Common myeloid progenitor, CD34-positive (primary cell): ENCODE measurements at places on chromosomes 5 and 9.
A peak's percentile ranks its signal among the peaks of the same experiment; 100 is the strongest.

DNA sequence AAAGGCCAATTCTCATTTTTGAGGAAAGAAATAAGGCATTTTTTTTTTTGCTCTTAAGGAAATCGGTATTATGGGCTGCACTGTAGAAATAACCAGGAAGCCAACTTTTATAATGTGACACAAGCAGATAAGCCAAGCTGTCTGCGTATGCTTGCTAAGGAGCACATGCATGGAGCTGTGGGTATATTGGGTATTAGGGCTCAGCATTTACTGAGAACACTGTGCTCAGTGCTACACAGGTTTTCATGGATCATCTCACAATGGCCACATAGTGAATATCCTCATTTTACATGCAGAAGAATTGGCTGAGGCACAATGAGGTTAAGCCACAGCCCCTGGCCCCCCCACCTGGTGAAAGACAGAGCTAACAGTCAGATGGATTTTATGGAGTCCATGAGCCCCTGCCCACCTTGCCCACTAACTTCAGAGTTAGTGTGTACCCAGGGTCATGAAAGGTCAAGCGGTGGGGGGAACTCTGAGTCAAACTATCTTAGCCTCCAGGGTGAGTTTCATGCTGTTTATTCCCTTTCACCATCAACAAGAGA is 204.8 kb downstream of the SPATA31A6 start:
- DNase-seq, result no peak

GRCh38 chr9:113771199-113771598 is 104.9 kb upstream of the ZNF618 start:
- DNase-seq, result no peak

DNA sequence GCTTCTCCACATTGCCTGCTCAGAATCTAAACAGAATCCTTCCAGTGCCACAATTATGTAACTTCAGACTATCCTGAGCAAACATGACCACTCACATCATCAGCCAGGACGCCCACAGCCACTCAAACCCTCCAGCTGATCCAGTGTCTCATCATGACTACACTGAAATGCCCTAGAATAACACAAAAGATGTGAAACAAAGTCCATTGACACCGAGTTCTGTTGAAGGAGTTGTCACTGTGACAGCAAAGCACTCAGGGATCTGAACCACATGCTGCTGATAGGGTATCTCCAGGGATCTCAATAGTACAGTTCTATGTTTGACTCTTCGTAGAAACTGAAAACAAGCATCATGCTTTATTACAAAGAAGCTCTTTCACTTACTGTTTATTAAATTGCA is 150.2 kb downstream of the GABBR2 start:
- DNase-seq, result no peak

GRCh38 chr9:98742325-98743280 is 33.9 kb upstream of the GABBR2 start:
- no peak for DNase-seq

- DNase-seq, result no peak
Measured at GRCh38 chr5:142248853-142249462, 75.9 kb downstream of the SPRY4 start.

DNA sequence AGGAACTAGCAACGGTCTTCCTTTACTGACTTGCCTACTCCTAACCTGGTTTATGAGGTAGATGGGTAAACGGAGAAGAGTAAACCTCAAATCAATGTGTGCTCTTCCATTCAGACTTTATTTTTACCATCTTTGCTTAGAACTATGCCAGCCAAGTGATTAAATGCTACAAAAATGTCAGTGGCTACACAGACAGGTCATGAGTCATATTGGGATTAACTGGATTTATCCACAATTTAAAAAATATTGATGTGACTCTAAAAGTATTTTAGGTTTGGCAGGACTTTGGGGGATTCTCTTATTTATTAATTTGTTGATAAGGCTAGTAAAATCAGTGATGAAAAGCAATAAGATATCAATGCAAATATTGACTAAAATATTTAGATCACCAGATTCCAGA is 275.0 kb downstream of the PLK2 start:
- DNase-seq, result no peak

- DNase-seq, result peak; percentile 59
Measured at GRCh38 chr5:58294598-58295305, 165.1 kb downstream of the PLK2 start.

- no peak for DNase-seq
Measured at GRCh38 chr5:87339986-87340385, 72.3 kb downstream of the RASA1 start.

- no peak for DNase-seq
Measured at GRCh38 chr9:351916-352315, 137.3 kb downstream of the DOCK8 start.

DNA sequence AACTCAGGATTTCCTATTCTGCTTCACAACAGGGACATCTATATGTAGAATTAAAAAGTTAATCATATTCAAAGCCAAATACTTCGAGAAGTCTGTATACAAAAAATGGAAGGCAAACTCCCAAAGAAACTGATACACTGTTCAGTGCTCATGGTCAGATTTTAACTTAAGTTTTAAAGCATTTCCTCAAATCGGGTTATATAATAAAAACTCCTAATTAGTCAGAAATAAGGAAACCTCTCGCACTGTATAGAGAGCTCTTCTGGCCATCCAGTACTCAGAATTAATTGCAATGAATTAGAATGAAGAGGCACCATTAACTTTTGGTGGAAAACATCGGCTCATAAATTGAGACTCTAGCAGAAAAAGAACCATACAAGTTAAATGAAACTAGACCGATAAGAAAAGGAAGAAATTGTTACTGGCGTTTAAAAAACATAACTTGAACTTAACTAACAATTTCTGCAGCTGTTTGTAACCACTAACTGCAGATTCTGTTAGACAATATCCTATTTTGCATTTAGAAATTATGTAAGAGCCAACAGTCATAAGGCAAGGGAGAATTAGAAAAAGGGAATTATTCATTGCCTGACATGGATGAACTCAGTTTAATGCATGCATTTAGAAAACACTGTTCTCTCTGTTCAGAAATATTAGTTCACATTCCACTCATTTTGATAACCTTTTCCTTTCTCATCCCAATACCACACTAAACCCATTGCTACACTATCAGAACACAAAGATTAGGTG is 96.6 kb downstream of the FNBP1 start:
- no peak for DNase-seq

DNA sequence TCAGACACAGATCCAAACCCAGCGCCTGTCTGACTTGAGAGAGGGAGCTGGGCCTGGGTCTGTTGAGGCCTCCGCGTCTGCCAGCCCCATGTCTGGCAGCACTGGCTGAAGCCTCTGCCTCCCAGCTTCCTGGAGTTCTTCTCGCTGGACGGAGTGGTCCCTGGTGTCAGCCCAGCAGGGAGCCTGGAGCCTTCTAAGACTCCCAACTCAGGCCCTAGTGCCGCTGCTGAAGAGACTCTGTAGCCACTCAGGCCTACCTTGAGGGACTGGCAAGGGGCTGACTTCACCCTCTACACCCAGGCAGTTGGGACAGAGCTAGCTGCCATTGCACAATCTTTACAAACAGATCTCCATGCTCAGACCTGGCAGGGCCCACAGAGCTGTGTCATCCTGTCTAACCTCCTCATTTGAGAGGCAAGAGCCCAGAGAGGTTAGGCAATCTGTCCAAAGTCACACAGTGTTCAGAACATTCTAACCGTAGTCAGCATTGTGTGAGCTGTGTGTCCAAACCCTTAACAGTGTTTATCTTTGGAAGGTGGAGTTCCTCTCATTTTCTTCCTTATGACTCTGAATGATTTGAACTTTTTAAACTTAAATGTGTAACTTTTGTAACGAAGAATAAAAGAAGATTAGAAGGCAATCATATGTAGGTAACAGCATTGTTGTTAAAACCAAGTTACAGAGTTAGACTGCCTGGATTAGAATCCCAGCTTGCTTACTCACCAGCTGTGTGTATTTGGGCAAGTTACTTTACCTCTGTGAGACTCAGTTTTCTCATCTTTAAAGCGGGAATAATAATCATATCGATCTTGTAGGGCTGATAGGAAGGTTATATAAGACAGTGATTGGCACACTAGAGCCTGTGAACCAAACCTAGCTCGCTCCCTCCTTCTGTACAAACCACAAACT is 4.6 kb upstream of the DUSP1 start:
- no peak for DNase-seq

- peak; percentile 41 for DNase-seq
Measured at GRCh38 chr9:124784509-124784908, 7.6 kb downstream of the OLFML2A start.

- DNase-seq, result no peak
Measured at GRCh38 chr5:64534033-64534432, 28.2 kb downstream of the RGS7BP start.

GRCh38 chr9:131700765-131701435 is 39.0 kb downstream of the RAPGEF1 start:
- peak; percentile 52 for DNase-seq

- no peak for DNase-seq
Measured at GRCh38 chr9:113556877-113557593, 93.5 kb downstream of the RGS3 start.

DNA sequence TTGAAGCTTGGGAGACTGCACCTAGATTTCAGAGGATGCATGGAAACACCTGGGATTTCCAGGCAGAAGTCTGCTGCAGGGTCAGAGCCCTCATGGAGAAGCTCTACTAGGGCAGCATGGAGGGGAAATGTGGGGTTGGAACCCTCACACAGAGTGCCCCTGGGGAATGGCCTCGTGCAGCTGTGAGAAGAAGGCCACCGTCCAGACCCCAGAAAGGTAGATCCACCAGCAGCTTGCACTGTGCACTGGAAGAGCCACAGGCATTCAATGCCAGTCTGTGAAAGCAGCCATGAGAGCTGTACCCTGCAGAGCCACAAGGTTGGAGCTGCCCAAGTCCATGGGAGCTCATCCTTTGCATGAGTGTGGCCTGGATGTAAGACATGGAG is 285.3 kb upstream of the FAM174A start:
- no peak for DNase-seq

- no peak for DNase-seq
Measured at GRCh38 chr9:89104821-89105220, 73.8 kb downstream of the SHC3 start.

DNA sequence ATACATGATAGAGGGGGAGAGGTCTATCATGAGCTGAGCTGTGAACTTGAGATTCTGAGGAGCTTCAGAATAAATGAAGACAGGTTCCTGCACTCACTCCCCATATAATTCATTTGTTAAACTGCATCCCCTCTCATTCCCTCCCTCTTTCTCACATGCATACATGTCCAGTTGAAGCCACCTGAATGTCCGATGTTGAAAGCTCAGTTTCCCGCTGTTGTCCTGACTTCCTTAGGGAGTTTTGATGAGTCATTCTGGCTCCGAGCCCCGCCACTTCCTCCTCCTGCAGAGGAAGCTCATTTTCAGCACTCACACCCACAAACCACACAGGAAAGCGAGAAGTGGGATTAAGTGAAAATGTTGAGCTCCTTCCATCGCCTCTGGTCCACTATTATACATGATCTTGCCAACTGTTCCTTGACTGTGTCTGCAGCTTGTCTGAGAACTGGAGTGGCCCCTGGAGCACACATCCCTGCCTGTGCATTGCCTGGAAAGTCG is 121.2 kb downstream of the CEMIP2 start:
- peak; percentile 84 for DNase-seq

GRCh38 chr5:136526791-136527190 is 161.4 kb upstream of the TRPC7 start:
- no peak for DNase-seq

- DNase-seq, result peak; percentile 81
Measured at GRCh38 chr9:89408628-89409101, 89.2 kb downstream of the SEMA4D start.

DNA sequence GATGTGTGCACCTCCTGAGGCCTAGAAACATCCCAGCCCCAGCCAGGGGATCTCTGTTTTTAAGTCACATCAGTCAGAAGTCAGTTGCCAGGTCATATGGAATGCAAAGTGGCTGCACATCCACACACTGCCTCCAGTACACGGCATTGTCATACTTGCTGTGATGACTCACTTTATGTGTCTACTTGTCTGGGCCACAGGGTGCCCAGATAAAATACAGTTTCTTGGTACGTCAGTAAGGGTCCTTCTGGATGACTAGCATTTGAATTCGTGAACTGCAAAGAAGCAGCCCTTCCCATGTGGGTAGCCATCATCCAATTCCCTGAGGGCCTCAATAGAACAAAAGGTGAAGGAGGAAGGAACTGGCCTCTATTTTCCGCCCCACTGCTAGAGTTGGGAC is 27.7 kb downstream of the AUH start:
- DNase-seq, result no peak

- DNase-seq, result no peak
Measured at GRCh38 chr5:168916266-168916665, 337.1 kb upstream of the PANK3 start.

- DNase-seq, result no peak
Measured at GRCh38 chr5:40906351-40906751, 2.9 kb upstream of the C7 start.

GRCh38 chr5:134131165-134131564 is 16.7 kb downstream of the TCF7 start:
- DNase-seq, result no peak

- peak; percentile 17 for DNase-seq
Measured at GRCh38 chr5:163434401-163434866, 3.0 kb upstream of the CCNG1 start.

DNA sequence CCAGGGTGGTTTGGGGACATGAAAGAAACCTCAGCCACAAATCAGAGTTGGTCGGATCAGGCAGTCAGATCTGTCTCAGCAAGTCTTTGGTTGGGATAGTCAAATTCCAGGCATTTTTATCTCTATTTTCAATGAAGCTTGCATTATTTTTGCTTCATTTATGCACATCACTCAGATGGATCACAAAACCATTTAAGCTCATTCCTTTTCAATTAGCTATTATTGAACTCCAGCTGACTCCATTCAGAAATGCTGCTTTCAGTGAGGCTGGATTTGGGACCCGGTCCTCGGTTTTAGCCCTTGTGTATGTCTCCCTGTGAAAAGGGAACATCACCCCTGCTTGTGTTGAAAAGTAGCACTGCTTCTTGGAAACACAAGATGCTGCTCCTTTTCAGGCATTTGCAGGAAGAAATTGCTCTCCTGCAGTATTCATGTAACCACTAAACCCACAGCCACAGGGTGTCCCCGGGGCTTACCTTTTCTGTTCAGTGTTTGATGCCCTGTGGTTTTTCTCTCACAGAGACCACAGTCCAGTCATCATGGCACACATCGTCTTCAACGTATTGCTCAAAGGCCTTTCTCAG is 232.9 kb downstream of the NFIB start:
- peak; percentile 52 for DNase-seq

- peak; percentile 24 for DNase-seq
Measured at GRCh38 chr5:123367739-123368138, 55.5 kb downstream of the CEP120 start.

GRCh38 chr9:1969898-1970297 is 45.2 kb upstream of the SMARCA2 start:
- no peak for DNase-seq

DNA sequence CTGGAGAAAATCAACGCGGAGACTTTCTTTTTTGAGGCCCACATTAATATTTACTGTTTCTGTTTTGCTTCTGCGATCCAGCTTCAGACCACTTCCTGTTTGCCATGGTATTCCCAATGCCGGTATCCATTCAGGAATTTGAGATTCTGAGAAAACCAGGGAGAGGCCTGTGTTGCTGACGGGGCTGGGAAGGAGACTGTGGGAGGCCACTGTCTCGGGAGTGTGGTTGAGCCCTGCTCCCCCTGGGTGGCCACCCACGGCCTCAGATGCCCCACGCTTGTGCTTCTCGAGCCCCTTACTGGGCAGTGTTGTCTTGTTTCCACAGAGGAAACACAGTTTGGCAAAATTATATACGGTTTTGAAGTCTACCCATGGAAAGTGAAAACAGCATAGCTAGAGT is 403.6 kb upstream of the IRX2 start:
- DNase-seq, result no peak
